ENCODE measurements at places on chromosomes 2 and 18.
A peak's percentile ranks its signal among the peaks of the same experiment; 100 is the strongest.

GRCh38 chr2:154577390-154577789 is 121.1 kb upstream of the KCNJ3 start:
- DNase-seq, result no peak

GRCh38 chr18:47206945-47207637 is 30.9 kb upstream of the IER3IP1 start:
- no peak for DNase-seq

- DNase-seq, result no peak
Observed at GRCh38 chr2:237309011-237309410, 105.0 kb downstream of the COL6A3 start.

GRCh38 chr2:181454686-181455450 is 2.3 kb upstream of the ITGA4 start:
- no peak for DNase-seq

- peak; percentile 5 for DNase-seq
Observed at GRCh38 chr2:102418421-102418961, 4.5 kb upstream of the IL18RAP start.

Measured in ELR (cell line).